ENCODE measurements at places on chromosomes 3 and 15.

- DNase-seq, result no peak
Measured at GRCh38 chr15:97874139-97874538, 86.4 kb upstream of the ARRDC4 start.

GRCh38 chr3:191334346-191334893 is 4.1 kb upstream of the UTS2B start:
- DNase-seq, result no peak

GRCh38 chr3:39934696-39935095 is 125.3 kb downstream of the MYRIP start:
- no peak for DNase-seq

DNA sequence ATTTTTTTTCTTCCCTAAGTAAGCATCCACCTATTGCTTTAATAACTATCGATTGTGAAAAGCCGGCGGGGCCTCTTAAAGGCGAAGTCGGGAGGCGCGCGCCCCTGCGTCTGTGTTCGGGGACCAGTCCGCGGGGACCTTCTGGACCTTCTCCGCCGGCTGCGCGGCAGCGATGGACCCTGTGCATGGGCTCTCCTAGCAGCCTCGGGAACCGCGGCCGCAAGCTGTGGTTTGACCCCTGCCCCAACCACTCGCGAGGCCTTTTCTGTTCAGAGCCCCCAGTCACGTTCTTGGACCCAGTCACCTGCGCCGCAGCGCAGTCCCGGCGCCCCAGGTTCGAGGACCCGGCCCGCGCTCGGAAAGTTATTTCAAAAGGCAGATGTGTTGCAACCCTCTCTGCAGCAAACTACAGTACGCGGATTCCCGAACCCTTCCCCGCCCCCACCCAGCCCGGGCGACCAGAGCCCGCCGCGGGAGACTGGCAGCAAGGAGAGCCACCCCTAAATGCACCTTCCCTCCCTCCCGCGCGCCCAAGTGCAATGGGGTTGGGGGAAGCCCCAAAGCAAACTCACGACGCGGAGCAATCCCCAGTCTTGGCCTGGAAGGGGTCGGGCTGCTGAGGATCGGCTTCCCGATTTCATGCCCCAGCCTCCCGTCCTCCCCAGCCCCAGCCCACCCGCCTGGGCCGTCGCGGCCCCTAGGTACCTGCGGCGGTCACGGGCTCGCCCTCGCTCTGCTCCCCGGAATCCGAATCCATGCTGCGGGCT is 684 bp downstream of the TNFAIP8L3 start:
- DNase-seq, result no peak

DNA sequence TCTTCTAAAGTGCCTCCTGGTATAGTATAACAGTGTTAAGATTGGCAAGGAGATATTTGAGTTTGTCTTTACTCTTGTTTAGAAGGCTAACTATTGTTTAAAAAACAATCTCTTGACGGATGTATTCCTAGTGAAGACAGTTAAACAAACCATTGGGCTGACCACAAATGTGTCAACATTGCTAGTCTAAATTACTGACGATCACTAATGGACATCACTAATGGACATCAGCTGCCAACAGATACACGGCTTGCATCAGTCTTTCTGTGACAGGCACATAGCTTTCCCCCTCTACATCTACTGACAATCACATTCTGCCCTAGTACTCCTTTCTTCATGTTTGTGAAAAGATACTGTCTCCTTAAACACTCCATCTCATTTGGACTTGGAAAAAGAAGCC is 57.1 kb upstream of the ETV5 start:
- no peak for DNase-seq

DNA sequence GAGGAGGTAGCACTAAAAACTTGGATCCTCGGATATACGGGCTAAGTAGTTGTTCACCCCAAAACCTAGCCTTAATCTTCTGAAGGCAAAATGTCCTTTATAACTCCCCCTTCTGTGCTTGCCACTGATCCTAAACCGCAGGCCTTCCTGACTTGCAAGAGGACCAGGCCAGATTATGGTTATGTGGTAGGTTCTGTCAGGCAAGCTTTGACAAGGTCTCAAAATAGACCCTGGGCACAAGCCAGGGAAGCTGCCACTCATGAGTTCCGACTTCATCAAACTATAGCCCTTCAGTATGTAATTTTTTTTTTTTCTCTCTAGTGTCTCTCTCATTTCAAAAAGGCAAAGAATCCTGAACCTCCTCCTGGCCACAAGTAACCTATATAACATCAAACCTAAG is 3.2 kb downstream of the LRRFIP2 start:
- no peak for DNase-seq

DNA sequence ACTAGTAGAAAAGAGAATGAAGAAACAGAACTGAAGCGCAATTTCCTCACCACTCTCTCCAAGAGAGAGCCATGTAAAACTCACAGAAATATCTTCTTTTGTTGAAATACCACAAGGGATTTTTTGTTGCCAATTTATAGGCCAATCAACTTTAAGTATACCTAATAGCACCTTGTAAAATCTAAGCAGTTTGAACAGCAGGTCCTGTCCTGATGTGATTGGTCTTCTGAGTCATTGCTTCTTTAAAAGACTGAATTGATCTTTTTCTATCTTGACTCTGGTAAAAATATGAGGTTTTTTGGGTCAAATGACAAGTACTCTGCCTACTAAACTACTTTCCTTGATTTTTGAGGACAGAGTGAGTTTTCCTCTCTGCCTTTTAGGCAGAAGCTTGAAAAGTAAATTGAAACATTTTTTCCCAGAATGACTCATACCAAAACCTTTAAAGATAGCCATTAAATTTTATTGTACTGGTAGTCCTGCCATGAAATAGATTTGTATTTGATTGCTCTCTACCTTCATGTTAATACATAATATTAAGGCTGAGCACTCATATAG is 343.9 kb upstream of the CBLB start:
- DNase-seq, result no peak

DNA sequence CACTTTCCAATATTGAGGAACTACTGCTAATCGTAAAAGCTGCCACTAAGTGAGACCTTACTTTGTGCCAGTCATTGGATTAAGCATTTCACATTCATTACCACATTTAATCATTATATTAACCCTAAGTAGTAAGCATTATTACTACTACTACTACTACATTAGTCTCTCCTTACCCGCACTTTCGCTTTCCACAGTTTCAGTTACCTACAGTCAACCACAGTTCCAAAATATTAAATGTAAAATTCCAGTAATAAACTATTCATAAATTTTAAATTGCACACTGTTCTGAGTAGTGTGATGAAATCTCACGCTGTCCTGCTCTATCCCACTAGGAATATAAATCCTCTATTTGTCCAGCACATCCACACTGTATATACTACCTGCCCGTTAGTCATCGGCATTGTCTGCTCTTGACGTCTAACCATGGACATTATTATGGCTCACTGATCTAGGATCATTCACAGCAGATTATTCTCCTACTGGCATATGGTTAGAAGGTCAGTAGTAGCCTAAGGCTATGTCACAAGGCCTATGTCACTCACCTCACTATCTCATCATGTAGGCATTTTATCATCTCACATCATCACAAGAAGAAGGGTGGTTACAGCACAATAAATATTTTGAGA is 121.1 kb downstream of the GSK3B start:
- DNase-seq, result no peak

DNA sequence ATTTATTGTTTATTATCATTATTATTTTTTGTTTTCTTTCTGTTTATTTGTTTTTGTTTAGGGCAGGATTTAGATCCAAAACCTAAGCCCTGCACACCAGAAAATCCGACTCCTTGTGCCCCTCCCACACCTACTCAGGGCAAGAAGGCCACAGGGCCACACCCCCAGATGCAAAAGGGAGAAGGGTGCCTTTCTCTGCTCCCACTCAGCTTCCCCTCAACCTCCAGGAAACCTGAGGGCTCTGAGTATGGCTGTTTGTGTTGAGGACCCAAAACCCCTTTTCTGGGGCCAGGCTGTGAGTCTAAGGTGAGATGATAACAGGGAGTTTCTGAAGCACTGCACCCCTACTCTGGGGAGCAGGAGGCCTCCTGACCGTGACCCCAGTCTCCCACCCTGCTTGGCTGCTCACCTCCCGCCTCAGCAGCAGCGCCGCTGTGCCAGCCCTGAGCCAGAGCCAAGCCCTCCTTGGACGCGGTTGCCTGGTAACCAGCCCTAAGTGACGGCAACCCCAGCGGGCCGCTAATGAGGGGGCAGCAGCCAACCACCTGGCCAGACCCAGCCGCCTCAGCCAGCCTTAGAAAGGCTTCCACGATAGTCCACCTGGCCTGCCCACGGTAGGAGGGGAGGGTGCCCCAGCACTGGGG is 6.4 kb upstream of the C15orf39 start:
- DNase-seq, result no peak

- DNase-seq, result no peak
Measured at GRCh38 chr3:24773798-24774197, 279.1 kb upstream of the THRB start.

DNA sequence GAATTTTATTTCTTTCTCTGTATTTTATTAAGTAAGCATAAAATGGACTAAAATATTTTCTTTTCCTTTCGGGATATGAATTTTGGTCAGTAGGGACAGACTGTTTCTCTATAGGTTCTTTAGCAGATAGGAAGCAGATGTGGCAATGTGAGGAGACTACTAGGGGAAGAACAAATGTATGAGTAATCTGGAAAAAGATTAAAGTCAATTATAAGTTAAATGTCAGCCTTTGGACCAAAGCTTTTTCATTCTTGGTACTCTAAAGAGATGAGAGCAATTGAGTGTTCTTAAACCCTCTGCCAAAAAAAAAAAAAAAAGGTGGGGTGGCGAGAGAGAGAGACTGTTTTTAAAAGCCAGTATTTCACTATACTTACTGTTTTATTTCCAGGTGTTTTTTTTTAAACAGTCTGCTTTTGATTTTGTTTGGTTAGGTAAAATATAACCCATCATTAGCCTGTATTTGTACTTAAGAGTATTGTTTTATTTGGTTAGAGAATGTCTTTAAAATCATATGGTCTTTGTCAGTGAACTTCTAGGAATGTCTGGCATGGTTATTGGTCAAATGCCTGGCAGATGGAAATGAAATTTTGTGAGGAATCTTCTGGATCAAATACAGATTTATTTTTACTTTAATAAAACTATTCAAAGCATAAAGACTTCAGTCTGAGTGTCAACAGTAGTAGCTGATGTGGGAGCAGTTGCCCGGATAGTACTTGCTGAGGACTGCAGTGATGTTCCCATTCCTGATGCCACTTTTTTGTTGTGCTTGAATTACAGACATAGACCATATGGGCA is 63.8 kb downstream of the LRRC49 start:
- no peak for DNase-seq

DNA sequence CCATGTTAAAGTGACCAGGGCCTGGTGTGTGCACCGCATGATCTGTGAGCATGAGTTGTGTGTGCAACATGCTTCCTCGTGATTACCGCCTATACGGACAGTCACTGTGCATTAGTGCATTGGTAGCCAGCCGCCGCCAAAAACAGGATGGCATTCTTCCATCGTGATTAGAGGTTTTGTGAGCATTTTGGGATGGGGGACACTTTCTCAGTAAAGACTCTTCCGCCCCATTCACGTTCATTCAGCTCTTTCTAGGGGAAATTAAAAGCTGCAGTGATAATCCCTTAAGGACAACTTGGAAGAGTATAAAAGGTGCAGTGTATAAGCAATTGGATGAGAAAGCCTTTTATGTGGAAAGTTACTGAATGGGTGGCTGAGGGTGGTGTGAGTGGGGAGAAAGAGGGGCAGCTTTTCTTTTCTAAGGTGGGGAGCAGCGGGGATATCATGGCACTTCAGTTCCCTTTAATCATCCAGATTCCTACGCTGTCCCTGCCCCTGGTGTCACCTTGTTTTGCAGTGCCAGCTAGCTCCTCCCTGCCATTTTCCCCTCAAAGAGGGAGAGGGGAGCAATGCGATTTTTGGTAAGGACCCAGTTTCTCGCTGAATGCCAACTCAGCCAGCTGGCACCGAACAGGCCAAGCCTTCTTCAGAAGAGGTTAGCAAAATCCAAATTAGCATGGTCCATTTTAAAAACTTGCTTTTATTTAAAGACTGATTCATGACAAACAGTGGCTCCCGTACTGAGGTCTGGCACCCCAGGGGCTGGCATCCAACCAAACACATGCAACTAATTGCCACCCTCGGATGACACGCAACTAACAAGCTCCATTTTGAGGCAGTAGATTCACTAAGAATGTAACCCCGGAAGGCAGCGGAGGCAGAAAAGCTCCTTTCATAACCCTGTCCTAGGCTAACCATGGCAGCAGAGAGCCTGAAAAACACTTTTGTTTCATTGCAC is 447.8 kb downstream of the FHIT start:
- DNase-seq, result no peak
